ENCODE measurements at places on chromosomes 2 and 18.

GRCh38 chr2:170985407-170985806 lies 56.4 kb downstream of the GORASP2 start:
- no peak for DNase-seq

DNA sequence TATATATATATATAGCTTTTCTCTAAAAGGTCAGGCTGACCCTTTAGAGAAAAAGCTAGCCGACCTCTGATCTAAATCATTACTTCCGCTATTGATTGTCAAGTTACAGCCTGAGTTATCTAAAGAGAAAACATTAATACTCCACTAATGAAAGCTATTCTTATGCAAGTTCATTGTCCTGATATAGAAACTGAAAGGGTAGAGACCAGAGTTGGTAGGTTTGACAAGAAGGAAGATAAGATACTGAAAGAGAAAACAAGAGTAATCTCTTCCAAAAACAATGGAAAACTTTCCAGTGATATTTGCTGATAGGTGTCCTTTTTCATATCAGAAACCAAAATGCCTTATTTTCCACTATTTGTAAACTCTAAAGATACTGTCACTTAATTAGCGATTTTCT lies 62.8 kb upstream of the SLC39A10 start:
- DNase-seq = no peak

DNA sequence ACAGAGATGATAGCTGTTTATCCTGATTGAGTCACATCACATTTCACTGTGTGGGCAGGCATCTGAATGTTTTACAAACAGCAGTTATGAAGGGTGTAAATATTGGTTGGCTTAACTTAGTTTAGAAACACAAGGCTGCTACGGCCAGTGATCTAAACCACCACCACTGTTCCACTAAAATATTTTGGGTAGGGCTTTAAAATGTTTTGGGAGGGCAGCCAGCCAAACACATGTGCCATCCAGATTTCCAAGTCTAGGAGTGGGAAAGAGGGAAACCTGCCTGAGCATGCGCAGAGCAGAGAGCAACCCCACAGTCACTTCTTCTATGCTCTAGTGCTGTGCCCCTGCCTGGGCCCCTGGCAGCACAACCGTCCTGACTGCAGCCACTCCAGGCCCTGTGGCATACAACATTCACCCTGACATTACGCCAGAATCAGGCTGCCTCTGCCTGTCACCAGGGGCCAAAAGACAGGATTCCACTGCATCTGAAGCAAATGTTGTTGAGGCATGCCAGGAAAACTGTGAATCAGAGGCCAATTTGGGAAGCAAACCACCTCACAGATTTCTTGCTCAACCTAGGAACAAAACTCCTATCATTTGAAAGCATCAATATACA lies 74.8 kb upstream of the COL5A2 start:
- DNase-seq = peak; percentile 7

DNA sequence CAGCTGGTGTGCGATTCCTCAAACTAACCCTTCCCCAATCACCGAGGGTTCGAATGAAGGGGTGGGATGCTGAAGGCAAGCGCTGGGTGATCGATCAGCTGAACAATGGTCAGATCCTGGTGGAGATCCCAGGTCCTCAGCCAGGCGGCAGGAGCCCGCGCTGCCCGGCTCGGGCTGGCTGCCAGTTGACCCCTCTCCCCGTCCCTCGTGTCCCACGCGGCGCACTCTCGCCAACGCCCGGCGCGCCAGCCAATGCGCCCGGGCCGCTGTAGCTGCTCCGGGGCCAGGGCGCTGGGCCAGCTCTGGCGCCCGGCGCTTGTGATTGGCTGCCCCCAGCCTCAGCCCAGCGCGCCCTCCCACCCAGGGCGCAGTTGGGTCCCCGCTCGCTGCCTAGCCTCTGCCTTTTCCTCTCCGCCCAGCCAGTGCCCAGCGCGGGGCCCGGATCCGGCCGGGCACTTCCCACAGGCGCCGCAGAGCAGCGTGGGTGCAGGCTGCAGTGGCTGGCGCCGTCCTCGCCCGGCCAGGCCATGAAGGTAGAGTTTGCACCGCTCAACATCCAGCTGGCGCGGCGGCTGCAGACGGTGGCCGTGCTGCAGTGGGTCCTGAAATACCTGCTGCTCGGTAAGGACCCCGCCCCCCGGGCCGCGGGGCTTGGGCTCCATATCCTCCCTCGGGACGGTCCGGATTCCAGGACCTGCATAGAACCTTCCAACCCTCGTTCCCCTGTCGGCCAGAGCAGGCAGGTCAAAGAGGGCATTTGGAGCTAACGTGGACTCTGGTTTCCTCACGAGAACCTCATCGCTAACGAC lies at the start of gene MOGAT1:
Gene MOGAT1 (plus strand): TSS at position 400 of the 809 bp plus-strand sequence. CDS start 128 bp downstream, at position 528.
- DNase-seq = peak; percentile 96

DNA sequence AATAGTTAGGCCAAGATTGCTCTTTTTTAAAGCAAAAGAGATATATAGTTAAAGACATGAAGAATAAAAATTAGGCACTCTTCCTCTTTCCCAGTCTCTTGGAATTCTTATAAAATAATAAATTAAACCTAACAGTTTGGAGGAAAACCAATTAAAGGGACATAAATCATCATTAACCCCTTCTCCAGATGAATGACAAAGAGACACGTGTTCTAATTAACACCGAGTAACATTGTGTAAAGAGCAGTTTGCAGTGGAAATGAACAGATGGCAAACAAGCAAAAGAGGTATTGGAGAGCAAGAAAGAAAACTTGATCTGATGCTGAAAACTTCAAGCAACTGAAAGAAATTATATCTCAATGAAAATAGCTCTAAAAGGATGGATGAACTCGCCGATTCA lies 48.4 kb downstream of the BCL2 start:
- no peak for DNase-seq

GRCh38 chr18:6406910-6407470 lies 7.7 kb downstream of the L3MBTL4 start:
- no peak for DNase-seq

DNA sequence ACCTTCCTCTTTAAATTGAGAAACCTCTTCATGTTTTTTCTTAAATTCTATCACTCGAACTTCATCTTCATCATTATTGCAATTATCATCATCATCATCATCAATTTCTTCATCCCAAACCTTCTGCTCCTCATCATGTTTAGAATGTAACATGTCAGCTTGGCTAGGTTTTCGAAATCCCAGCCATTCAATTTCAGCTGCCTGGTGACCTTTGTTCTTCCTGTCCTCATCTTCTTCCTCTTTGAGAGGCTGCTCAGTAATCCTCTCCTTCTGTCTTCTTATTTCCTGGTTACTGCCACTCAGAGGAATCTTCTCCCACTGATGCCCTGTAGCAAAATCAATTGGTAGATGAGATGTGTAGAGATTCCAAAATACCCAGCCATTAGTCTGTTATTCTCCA lies 4.2 kb downstream of the ERMN start:
- DNase-seq = no peak

- DNase-seq = no peak
Observed at GRCh38 chr2:66805016-66805865, 370.3 kb downstream of the MEIS1 start.

GRCh38 chr18:46071653-46072375 lies at the start of gene PSTPIP2:
TSS of gene PSTPIP2 (minus strand) at chr18:46072260. CDS start at chr18:46072188, 72 bp downstream.
- DNase-seq = peak; percentile 84

DNA sequence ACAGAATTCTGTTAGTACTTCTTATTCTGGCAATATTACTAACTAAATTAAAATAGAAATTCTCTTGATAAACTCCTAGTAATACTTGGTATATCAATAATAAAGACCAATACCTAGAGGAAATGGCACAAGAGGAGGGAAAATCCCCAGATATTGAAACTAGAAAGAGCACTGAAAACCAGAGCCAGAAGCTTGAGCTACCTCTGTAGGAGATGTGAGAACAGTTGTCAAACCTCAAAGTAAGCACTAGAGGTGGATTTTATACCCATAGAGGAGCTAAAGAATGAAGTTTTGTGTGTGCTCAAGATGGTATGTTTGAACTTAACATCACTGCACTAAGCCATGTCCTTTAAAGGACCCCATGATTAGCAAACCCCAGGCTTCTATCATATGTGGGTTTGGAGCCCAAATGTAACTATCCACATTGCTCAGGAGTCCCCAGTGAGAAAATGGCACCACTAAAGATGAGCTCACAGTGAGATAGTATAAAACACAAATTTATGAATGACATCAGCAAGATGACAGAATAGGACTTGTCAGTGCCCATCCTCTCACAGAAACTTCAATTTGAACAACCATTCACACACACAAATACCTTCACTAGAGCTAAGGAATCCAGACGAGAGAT lies 122.1 kb downstream of the PKP4 start:
- no peak for DNase-seq

DNA sequence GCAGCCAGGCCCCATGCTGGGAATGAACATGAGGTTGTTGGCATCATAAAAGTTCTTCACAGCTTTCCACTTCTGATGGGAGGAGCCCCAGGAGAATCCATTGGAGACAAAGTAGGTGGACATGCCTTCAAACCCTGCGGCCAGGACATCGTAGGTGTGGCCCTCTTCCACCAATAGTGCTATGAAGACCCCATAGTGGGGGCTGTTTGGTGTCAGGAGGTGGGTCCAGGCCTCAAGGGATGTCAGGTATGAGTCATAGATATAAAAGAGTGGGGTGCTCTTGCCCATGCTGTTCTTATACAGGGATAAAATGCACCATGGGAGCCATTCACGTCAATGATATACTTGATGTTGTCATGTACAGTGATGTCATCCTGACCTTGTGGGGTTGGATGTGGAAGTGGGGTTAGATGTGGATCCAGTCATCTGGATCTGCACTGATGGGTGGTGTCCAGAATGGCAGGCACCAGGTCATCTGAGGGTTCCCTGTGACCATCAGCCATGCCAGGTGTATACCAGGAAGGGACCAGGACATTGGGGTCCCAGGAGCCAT lies 22.1 kb upstream of the MCM6 start:
- no peak for DNase-seq

DNA sequence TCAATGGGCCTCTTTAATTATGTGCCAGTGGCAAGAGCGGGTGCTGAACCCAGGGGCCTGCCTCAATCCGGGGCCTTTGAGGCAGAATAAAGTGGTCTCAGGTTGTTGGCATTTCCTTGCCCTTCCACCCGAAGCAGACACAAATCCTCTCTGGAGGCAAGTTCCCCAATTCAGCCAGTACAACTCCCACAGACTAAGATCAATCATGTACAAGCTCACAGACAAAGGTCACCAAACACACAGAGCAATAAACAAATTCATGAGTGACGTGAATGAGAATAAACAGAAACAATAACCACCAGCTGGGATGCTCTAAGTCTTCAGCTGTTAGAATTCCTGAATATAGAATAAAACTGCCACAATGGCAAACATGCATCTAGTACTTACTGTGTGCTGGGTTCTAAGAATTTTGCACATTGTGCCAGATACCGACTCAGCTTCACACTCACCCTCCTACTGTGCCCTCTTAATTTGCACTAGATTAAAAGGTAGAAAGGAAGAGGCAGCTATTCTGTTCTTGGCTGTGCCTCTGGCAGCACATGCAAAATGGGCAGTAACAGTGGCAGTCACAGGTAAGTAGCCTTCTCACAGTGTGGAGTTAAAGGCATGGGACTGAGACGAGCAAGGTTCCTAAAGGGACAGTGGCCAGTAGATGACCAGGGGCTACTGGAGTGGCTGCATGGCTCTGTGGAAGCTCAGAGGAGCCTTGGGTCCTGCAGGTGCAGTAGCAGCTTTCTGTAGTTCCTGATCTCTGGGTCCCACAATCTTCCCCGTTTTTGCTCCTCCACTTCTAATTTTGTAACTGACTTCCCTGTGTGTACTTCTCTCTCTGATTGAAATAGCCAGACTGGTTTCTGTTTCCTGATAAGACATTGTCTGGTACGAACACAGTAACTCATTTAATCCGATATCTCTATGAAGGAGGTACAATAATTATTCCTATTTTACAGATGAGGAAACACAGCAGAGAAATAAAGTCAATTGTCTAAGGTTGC lies 34.6 kb upstream of the IL1B start:
- no peak for DNase-seq

GRCh38 chr2:112876257-112876970 lies 34.6 kb upstream of the IL37 start:
- DNase-seq = no peak

- DNase-seq = peak; percentile 92
Observed at GRCh38 chr2:73385504-73386341, at the start of gene ALMS1. TSS of gene ALMS1 (plus strand) at chr2:73385836. CDS start at chr2:73385869, 33 bp downstream.

GRCh38 chr2:217714287-217714751 lies 288.5 kb downstream of the TNS1 start:
- DNase-seq = no peak

- no peak for DNase-seq
Observed at GRCh38 chr2:3162442-3163077, 215.1 kb downstream of the EIPR1 start.

DNA sequence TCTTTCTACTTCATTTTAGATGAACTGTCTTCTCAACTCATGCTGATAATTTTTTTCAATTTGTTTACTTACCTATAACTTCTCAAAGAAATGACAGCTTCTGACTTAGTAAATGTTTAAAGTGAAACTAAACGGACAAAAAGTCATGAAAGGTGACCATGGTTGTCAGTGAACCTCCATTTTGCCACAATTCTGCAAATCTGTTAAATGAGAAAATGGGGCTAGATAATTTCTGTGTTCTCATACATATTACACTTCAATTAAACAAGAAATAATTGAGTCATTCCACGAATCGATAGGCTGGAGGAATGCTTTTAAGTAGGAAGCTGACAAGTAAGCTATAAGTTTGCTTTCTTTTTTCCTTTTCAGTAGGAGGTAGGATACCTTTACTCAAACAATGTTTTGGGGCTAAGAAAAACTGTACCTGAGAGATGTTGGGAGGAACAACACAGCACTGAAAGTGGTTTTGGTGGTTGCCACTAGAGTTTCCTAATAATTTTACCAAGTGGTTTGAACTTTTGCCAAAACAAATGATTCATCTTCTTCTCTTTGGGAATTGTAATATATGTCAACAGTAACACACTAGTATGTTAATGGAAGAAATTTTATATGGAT lies 17.1 kb downstream of the DYNAP start:
- no peak for DNase-seq

- no peak for DNase-seq
Observed at GRCh38 chr2:124283096-124283495, 258.0 kb downstream of the CNTNAP5 start.

- DNase-seq = no peak
Observed at GRCh38 chr18:2984703-2985261, 28.2 kb downstream of the LPIN2 start.

- DNase-seq = peak; percentile 89
Observed at GRCh38 chr2:45922577-45922988, 271.1 kb downstream of the PRKCE start.

DNA sequence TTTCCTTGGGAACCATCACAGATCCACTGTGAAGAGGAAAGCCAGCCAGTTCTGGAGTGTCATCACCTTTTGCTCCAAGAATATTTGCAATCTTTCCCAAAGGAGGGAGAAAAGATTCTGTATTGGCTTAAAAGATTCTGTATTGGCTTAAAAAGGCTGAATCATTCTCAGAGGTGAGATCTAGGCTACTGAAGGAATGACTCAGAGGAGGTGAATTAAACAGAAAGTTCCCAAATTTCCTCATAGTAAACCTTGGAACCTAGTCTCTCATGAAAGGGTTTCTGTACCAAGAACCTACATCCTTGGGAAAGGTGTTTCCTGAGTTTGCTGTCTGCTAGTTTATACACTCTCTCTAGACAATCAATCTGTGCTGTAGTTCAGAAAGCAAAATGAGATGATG lies 34.1 kb upstream of the GRB14 start:
- no peak for DNase-seq

GRCh38 chr2:54969940-54970338 lies 80.3 kb downstream of the RTN4 start:
- no peak for DNase-seq

Measured in SK-N-SH (cell line).